ENCODE measurements at places on chromosomes 2 and 18.

- peak; percentile 47 for DNase-seq
These were observed 19.1 kb downstream of the SH2D6 start for GRCh38 chr2:85437488-85438200.

DNA sequence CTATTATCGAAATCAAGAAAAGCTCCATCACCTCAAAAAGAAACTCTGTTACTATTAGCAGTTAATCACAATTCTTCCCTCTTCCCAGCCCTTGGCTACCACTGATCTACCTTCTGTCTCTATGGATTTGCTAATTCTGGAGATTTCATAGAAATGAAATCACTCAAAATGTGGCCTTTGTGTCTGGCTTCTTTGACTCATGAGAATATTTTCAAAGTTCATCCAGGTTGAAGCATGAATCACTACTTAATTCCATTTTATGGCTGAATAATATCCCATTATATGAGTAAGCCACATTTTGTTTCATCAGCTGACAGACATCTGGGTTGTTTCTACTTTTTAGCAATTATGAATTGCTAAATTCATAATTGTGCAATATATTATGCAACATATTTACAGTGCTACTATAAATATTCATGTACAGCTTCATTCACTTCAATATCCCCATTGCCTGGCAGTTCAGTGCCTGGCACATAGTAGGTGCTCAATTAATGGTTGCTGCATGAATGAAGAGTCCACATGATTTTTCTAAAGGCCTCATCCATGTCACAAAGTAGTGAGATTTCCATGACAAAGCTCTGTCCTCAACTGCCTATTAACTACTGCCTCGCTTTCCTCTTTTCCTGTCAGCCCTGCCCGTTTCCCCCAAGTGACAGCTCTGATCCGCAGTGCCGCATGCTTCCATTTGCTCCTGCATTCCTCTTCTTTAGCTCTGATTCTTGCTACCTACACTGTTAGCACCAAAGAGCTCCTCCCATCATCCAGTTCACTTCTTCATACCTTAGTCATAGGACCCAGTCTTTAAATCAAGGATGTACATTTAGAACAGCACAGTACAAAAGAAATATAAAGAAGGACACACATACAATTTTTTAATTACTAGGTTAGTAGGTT is 32.8 kb downstream of the CCDC93 start:
- DNase-seq: no peak

GRCh38 chr2:187546762-187547333 is 7.4 kb downstream of the TFPI start:
- no peak for DNase-seq

DNA sequence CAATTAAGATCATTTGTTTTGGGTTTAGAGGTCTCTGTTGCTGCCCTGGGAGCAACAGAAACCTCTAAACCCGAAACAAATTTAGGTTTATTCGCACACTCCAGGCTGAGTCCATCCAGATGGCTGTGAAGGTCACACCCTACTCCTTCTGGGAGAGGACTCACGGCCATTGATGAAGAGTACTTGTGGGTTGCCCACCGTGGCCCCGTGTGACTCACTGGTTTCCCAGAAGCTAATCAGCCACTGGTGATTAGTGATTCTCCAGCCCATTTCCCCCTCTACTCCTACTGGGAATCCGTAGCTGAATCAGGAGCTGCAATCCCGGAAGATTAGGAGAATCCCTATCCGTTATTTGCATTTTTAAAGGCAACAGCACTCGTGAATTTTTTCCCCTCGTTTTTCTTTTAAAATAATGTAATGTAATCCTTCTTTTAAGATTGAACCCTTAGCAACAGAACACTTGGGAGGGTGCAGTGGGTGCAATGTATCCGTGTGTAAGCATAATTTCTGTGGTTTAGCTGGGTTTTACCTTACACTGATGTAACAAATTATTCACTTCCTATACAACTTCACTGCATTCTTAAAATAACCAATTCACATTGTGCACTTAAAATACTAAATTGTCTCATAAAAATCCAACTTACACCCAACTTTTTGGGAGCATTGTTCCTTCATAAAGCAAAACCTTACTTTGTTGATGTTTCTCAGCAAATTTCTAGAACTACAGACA is 27.5 kb upstream of the EPAS1 start:
- no peak for DNase-seq

DNA sequence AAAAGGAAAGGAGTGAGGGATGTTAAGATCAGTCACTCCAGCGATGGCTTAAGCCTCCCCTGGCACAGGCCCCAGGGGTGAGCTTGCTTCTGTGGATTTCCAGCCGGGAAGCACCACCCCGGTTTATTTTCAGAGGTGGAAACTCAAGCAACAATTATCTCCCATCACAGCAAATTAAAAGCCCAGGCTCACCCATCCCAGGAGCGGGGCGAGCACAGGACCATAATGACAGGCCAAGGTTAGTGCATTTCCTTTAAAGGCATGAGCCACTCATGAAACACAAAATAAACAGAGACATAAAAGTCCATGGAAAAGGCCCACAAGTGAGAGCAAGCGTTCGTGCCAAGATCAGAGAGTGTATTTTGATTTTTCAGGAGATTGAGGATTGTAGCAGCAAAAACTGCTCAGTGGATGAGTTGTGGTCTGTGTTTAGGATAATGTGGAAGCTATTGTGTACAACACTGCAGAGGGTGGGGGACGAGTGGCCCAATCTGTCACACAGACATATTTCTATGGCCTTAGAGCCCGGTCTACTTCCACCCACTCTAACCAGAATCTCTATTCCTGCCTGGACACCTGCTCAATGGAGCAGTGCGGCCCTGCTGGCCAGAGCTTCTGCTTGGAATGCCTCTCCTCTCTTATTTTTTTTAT is 111.4 kb upstream of the CDC42EP3 start:
- no peak for DNase-seq

- DNase-seq: no peak
These were observed 23.4 kb downstream of the NEMP2 start for GRCh38 chr2:190511104-190511503.

DNA sequence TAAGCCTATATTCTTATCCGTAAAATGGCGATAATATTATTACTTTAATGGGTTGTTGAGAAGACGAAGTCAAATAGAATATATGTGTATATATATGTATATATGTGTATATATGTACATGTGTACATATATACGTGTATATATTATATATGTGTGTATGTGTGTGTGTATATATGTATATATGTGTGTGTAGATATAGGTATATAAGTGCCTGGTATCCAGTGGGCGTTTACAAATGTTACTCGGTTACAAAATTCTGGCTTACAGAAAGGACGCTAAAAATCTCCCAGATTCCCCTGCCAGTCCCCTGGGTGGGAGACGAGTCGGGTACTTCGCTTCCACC is 295 bp upstream of the MTX2 start:
- DNase-seq: no peak

DNA sequence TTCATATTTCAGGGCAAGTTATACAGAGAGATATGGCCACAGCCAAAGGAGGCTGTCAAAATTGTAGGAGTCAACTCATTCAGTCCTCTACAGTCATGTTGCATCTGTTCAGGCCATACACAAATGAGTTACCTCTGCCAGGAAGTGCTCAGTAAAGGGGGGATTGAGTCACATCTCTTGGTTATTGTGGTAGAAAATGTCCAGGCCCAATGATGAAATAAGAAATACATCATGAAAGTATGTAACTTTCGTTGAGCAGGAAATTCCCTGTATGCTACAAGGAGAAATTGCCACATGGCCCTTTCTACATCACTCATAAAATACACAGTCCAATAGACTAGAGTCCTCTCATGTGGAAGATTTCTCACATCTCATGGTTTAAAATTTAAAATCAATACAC is 103.9 kb upstream of the COL3A1 start:
- no peak for DNase-seq

DNA sequence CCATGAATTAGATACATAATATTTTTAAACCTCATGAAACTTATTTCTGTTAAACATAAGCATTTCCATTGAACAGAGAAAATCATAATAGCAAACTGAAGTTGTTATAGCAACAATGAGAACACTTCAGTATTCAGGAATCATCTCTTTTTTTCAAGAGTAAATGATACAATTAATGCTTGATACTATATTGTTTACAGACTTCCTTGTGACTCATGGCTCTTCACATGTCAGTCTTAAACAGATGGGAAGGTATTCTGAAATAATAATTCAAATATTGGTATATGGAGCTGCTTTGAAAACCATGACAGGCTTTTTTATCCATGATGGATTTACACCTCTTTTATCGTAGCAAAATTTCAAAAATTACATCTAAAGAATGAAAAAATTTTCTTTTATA is 226.5 kb upstream of the RBMS1 start:
- no peak for DNase-seq

DNA sequence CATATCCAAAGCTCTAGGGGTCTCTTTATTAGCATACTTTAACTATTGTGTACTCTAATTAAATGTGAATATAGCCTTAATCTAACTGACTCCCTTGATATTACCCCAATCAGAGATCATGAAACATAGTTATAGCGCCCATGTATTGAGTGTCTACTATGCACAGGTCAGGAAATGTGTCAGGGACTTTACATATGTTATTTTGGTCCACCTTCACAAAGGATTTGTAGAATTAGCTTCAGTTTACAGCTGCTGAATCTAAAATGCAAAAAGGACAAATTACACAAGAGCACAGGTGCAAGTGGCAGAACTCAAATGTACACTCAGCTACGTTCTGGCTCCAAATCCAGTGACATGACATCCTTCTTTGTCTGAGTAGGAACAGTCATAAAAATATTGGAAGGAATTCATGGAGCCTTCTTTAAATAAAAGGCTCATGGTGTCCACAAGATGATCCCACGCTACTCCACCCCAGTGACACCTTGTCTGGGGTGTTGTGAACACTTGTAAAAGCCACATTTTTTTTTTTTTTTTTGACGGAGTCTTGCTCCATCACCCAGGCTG is 38.7 kb upstream of the ATL2 start:
- no peak for DNase-seq

GRCh38 chr2:30764021-30764800 is 43.0 kb downstream of the CAPN13 start:
- no peak for DNase-seq

- no peak for DNase-seq
These were observed 12.1 kb downstream of the TGFA start for GRCh38 chr2:70541481-70542020.

DNA sequence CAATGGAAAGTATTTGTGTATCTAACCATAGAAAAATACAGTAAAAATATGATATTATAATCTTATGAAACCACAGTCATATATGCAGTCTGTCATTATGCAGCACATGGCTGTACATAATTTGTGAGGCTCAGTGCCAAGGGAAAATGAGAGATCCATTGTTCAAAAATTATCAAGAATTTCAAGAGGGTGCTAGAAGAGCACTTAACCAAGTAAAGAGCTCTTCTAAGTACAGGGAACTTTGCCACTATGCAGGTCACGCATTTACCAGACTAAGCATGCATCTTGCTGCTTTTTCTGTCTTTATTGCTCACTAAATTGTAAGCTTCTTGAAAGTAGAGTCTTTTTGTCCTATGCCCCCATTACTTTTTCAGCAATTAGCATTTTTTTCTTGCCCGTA is 438.0 kb downstream of the LRP1B start:
- no peak for DNase-seq

DNA sequence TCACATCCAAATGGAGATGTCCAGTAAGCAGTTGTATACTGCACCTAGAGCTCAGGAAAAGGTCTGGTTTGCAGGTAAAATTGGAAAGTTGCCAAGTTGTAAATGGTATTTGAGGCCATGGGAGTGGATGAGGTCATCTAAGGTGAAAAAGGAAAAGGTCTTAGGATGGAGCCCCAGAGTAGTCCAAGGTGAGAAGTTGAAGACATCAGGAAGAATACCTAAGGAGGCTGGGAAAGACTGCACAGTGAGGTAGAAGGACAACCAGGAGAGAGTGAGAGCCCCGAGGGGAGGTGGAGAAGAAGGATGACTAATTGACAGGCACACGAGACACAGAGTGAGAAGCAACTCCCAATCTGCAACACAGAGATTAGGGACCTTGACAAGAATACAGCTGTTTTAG is 10.7 kb downstream of the DPP4 start:
- no peak for DNase-seq

DNA sequence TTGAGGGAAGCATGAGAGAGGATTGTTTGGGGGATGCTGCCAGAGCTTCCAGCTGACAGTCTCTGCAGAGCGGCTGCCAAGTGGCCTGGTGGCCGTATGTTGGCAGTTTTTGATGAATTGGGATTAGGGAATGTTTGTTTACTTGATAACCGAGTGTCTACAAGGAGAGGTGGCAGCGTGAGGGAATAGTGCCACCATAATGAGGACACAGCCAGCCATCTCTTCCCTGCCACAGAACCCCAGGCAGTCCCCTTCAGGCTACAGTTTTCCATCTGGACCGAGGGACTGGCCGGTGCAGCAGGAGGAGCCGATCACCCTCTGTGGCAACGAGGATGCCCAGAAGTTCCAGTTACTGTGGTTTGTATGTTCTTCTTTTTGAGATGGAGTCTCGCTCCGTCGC is 55.2 kb downstream of the TRAPPC12 start:
- DNase-seq: no peak

DNA sequence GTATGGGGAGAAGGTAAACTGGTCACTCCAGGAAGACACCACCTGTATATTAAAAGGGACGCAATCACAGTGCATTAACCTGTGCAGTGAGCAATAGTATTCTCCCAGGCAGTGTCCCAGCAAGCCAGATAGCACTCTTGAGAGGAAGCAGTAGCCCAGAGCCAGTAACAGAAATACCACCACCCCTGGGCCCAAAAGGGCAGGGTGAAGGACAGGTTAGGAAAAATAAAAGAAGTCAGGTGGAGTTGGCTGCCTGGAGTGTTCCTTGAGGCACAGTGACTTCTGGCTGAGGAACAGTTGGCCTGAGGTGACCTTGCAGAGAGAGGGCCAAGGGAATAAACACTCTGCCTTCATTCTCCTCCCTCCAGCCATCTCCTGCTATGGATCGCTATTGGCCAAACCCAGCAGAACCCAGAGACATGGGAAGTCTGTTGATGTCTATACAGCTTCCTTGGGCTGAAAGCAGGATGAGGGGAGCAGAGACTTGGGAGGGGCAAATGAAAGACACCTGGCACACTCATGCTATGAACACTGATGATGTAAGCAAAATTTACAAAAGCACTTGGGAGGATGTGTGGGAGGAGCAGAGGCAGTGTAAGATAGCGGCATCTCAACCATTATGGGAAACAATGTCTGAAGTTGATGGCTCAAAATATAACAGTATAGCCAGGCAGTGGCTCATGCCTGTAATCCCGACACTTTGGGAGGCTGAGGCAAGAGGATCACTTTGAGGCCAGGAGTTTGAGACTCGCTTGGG is 7.5 kb downstream of the C18orf32 start:
- DNase-seq: no peak

Measured in stimulated activated CD8-positive, alpha-beta memory T cell treated with anti-CD3 and anti-CD28 coated beads, Interleukin-15, amount 100 ng/mL, for 24 hours (primary cell).